ENCODE measurements at places on chromosomes 6 and 20.
A peak's percentile ranks its signal among the peaks of the same experiment; 100 is the strongest.

DNA sequence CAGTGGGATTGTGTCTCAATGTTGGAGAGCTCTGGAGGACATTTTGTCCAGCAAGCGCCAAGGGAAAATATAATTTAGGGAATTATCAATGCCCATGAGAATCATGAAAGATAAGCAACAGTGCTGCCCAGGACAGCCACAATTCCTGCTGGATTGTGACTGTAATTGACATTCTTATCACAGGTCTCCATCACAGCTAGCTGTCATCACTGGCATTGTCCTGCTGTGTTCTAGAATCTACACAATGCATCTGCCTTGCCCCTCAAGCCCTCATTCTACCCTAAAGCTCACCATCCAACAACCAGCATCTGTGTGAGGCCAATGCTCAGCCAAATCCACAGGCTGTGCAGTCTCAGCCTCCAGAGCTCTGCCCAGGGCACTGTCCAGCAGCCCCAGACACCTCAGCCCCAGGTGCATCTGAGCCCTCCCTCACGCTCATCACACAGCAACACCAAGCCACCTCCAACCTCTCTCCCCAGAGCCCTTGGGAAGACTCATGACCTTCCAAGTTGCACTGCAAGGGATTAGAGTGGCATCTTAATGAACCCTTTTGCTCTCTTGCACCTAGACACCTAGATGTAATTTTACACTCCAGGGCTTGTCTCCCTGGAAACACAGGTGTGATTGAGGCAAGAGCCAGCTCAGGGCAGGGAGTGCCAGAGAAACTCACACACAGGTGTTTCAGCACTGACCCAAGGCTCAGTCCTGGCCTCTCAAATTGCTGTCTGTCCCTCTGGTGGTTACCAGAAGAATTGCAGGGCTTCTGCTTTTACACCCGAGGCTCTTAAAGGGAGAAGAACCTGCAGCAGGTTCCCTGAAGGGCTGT lies 85.2 kb upstream of the PHACTR3 start:
- peak; percentile 40 for DNase-seq

DNA sequence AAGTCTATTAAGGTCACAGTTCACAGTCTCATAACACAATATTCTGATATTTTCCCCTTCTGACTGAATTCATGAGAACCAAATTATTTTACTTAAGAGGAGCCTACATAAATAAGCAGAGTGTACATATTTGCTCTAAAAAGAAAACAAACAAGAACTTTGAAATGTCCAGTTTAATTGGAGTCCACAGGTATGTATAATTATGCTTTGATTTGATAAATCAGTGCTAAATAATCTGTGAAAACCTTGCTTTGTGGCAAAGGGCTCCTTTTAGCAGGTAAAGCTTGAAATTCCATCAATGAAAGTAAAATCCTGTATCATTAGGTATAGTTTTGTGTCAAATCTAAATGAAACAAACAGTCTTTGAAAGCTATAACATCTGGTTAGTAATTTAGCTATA lies 69.4 kb downstream of the ADGRB3 start:
- DNase-seq: no peak

- peak; percentile 97 for DNase-seq
These were observed at the start of gene TENT5A for GRCh38 chr6:81752084-81752920. TENT5A (minus strand) TSS chr6:81752681; CDS start chr6:81752141, 540 bp downstream.

- no peak for DNase-seq
These were observed 165.1 kb upstream of the PROKR2 start for GRCh38 chr20:5481872-5482271.

GRCh38 chr6:5158180-5158579 lies 73.0 kb downstream of the PPP1R3G start:
- DNase-seq: no peak

GRCh38 chr6:104682722-104683643 lies 176.7 kb downstream of the HACE1 start:
- peak; percentile 72 for DNase-seq

GRCh38 chr6:137954253-137954652 lies 87.2 kb downstream of the TNFAIP3 start:
- no peak for DNase-seq

- peak; percentile 74 for DNase-seq
These were observed 70.9 kb downstream of the ATG5 start for GRCh38 chr6:106254636-106255035.

DNA sequence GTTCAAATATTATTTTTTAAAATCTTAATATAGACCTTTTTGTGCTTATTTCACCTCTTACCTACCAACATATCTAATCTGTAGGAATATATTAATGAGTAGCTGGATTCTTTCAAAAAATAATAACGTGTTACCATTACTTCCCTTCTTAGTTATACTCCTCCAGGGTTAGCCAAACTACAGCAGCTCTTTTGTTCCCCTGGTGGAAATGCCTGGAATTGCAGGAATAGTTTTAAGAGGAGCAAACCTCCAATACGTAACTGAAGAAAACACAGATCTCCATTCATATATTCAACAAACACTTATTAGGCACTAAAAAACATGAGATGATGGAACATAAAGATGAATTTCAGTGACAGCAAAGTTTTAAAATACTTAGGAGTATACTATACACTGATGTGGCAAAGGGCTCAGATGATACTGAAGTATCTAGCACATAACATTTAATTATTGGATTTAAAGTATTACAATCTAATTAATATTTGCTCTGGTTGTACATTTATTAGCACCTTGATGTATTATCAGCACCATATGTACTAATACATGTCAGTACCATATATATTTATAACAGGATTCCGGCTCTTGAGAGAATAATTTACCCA lies 78.3 kb downstream of the TBX18 start:
- DNase-seq: no peak

- DNase-seq: no peak
These were observed 6.8 kb upstream of the BTN1A1 start for GRCh38 chr6:26493258-26493657.

- DNase-seq: no peak
These were observed at the start of gene TMEM151B for GRCh38 chr6:44269921-44270525. TMEM151B (plus strand) TSS chr6:44270450; CDS start chr6:44270743, 293 bp downstream.

DNA sequence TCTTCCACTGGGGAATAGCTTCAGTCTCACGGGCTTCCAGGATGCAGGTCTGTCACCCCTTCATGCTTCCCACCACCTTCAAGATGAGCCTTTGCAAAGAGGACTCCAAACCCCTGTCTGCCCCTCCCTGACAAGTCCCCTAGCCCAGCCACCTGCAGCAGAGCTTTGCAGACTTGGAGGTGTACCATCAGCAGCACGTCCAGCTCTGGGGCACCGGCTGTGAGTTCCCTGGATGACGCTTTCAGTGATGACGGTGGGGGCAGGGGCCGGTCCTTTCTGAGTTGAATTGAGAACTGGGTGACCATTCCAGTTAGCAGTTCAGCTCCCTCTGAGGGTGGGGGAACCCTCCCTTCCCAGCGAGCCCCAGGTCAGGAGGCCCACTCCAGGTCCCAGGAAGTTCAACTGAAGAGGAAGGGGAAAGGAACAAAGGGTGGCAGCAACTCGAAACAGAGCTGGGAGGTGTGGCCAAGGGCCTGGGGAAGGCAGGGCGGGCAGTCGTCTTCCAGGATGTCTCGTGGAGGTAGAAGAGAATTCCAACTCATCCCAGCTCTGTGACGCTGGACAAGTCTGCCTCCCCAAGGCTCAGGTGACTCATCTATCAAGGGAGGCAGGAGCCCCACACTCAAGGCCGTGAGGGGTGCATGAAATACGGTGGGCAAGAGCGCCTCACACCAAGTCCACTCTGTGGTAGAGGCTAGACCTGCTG lies 86.0 kb downstream of the PTPN1 start:
- peak; percentile 28 for DNase-seq

DNA sequence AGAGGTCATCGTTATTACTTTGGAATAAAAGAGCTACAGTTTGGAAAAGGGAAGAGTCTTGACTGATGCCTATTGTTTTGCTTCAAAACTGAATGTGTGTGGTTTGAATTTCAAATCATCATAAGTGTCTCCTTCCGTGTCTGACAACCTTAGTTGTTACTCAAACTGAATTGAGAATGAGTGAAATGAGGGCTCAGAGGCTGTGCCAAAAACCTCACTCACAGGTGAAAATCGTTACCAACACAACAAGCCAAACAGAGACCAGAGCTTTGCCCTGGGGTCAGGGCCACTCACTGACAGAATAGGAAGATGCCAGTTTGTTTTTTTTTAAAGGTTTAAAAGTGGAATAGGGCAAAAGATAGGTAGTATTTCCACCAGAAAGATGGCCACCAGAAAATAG lies 15.2 kb upstream of the SIRT5 start:
- DNase-seq: no peak

DNA sequence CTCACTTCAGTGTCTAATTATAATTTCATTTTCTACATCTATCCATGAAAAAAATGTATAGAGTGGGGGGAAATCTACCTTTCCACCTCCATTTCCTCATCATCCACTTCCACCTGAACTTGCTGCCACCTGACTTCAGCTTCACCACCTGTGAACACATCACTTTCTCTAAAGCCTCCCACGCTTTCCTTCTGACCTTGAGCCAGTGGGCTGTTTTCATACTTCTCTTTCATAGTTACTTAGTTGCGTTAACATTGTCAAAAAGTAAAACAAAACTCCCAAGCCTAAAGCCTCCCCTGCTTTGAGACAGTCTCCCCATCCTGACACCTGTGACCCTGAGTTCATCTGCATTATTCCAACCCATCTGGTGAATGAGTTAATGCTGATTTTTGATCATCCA lies 47.3 kb downstream of the KLHL31 start:
- DNase-seq: no peak

DNA sequence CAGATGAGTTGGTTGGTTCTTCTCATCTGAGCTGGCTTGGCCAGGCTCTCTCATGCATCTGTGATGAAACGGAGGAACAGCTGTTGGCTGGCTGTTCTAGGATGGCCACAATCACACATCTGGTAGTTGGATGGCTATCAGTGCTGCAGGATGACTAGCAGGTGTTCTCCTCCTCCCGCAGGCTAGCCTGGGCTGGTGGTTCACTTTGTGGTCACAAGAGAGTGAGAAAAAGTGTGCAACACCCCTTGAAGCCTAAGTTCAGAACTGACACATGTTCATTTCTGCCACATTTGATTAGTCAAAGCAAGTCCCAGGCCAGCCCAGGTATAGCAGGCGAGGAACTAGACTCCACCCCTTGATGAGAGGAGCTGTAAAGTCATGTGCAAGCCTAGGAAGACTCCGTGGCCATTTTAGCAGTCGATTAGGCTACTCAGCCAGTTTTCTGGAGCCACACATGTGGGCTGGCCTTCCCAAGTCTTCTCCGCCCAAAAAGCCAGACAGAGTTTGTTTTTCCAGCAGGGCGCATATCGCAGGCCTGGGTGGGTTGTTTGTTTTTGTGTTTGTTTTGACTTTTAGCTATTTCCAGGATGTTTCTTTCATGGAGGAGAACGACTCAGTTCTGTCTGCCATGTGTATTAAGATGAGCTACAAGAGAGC lies 120.8 kb downstream of the ISM1 start:
- no peak for DNase-seq

DNA sequence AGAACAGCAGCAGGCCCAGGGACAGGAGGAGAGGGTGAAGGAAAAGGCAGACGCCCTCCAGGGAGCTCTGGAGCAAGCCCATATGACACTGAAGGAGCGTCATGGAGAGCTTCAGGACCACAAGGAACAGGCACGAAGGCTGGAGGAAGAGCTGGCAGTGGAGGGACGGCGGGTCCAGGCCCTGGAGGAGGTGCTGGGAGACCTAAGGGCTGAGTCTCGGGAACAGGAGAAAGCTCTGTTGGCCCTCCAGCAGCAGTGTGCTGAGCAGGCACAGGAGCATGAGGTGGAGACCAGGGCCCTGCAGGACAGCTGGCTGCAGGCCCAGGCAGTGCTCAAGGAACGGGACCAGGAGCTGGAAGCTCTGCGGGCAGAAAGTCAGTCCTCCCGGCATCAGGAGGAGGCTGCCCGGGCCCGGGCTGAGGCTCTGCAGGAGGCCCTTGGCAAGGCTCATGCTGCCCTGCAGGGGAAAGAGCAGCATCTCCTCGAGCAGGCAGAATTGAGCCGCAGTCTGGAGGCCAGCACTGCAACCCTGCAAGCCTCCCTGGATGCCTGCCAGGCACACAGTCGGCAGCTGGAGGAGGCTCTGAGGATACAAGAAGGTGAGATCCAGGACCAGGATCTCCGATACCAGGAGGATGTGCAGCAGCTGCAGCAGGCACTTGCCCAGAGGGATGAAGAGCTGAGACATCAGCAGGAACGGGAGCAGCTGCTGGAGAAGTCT lies 25.5 kb downstream of the C20orf173 start:
- DNase-seq: no peak

DNA sequence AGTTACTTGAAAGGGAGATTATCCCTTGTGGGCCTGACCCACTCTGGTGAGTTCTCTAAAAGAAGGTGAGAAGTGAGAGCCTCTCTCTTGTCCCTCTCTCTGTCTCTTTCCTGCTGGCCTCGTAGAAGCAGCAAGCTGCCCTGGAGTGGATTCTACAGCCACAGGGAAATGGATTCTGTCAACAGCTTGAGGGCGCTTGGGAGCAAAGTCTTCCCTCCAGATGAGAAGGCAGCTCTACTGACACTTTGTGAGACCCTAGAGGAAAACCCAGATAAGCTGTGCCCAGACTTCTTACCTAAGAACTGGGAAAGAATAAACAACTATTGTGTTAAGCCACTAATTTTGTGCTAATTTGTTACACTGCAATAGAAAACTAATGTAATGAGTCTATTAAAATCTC lies 39.9 kb downstream of the ANKRD60 start:
- DNase-seq: no peak

DNA sequence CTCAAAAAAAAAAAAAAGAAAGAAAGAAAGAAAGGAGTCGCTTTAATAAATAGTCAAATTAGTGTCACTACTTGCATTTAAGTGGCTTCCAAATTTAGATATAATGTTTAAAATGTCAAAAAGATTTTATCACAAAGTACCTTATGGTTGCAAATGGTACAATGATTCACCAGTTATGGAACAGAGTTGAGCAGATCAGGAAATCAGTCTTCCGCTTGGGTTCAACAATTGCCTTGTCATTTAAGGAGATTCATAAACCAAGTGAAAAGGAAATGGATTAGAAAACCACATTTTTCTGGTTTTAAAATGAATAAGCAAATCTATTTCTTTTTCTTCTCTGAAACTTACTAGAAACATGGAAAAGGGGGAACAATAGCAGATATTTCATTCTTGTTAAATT lies 94.8 kb upstream of the PTPRT start:
- DNase-seq: no peak

GRCh38 chr20:35972462-35972861 lies 4.1 kb downstream of the CNBD2 start:
- DNase-seq: no peak

DNA sequence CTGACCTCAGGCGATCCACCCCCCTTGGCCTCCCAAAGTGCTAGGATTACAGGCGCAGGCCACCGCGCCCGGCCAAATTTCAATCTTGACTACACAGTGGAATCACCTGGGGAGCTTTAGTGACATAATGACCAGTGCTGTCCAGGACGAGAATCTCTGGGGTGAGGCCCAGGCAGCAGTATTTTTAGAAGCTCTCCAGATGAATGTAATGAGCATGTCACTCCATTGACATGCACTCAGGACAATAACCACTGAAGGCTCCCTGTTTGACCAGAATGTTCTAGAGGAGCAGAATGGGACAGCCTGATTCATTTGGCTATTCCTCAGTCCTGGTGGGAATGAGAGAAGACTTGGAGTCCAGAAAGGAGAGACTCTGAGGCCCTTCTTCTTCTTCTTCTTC lies 39.2 kb downstream of the SRSF3 start:
- no peak for DNase-seq

GRCh38 chr20:38751360-38751976 lies 3.2 kb downstream of the ACTR5 start:
- DNase-seq: peak; percentile 9

Measured in Daoy (cell line).